Uterus (tissue), 4 donors: ENCODE measurements at places on chromosomes 16 and 17. TPM values are rescaled to one million over a fixed set of nuclear protein-coding genes. Genes with fewer than 3 reads are reported as not detected.

- H3K27me3 ChIP-seq: no peaks in the 10 kb centered on the region
- H3K4me1 ChIP-seq: no peaks in the 10 kb centered on the region
- H3K27ac ChIP-seq: no peak overlapping the region
- H3K4me3 ChIP-seq: no peak overlapping the region
- no peak for DNase-seq
Observed at GRCh38 chr17:44078412-44078811, 7.9 kb downstream of the G6PC3 start.

- H3K27me3 ChIP-seq: no peaks in the 10 kb centered on the region
- H3K4me1 ChIP-seq: peaks cover 15% of the 10 kb centered on the region
- H3K27ac ChIP-seq: no peak overlapping the region
- no peak for DNase-seq
Observed at GRCh38 chr16:49014277-49015224, 267.1 kb downstream of the CBLN1 start.

- H3K36me3 ChIP-seq: no peaks in the 10 kb centered on the region
- no peaks in the 10 kb centered on the region for H3K4me1 ChIP-seq
- DNase-seq: peak; percentile 57
Observed at GRCh38 chr16:65125871-65126270, 4.0 kb upstream of the CDH11 start.

IFI35 gene
- total RNA-seq: 5.9 TPM

DNA sequence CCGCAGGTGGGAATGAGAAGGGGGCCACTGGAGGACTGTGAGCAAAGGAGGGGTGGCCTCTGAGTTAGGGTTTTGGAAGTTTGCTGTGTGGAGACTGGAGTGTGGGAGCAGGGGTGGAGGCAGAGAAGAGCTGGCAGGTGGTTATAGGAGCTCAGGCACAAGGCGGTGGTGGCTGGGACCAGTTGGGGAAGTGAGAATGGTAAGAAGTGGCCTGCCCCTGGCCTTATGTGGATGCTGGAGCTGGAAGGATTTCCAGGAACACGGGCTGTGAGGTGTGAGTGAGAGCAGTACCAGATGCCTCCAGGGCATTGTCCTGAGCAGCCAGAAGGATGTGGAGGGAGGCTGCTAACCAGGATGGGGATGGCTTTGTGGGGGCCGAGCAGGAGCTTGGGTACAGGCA is 277.2 kb downstream of the SNX29 start:
- H3K4me3 ChIP-seq: no peak overlapping the region
- no peaks in the 10 kb centered on the region for H3K4me1 ChIP-seq
- no peaks in the 10 kb centered on the region for H3K27me3 ChIP-seq
- H3K36me3 ChIP-seq: no peaks in the 10 kb centered on the region
- H3K27ac ChIP-seq: no peak overlapping the region

TP53TG3C gene
- not detected for total RNA-seq

DNA sequence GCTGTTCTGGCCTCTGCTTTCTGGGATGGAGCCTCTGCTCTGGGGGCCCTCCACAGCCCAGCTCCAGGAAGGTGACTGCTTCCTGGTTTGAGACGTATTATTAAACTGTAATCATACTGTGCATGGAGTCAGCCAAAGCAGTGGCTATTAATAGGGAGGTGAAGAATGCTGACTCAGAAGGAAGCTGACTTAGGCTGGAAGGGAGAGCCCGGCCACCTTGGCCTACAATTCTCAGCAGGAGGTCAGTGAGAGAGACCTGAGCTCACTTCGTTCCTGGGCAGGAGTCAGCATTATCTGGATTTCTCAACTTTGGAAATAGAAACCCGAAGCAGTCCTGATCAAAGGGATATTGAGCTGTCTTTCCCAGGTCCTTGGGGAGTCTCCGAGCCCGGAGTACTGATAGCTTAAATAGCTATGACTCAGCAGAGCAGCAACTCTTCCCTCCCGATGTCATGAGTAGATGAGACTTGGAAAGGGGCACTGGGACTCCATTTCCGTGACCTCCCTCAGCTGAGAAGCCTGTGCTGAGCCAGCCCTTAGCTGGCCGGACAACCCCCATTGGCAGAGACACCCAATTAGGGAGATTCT is 91.8 kb downstream of the YPEL2 start:
- H3K4me3 ChIP-seq: no peak overlapping the region
- DNase-seq: peak; percentile 64

NACA2 gene
- not detected for total RNA-seq
